Fibroblast of gingiva (primary cell): ENCODE measurements at places on chromosomes 13 and 19.

DNA sequence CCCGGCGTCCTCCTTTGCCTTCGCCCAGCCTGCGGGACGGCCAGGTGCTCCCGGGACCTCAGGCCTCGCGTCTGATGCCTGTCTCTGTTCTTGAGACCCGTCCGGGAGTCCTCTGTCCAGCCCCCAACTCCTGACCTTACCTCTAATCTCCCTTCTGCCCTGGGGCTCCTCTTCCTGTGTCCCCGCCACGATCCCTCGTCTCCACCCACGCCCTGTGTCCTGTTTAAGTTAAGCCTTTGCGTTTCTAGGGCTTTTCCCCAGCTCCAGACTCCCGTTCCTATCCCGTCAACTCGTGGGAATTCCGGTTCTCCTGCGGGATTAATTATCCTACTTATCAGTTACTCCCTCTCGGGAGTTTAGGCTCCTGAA, 686 bp downstream of the LENG8 start:
- no peak for DNase-seq

DNA sequence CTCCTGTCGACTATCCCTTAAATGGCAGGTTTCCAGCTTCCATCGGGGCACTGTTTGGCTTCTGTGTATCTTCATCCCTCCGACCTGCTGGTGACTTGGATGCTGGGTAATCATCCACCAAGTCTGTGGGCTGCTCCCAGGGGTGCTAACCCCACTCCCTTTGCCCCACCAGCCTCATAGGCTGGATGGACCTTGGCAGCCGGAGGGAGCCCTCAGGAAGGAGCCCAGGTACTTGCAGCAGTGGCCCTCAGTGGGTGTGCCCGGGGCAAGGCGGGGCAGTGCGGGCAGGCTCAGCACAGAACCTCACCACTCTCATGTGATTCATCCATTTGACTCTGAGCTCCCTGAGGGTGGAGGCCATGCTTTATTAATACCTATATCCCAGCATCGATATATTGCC, 27.4 kb upstream of the TUBGCP3 start:
- DNase-seq: no peak

DNA sequence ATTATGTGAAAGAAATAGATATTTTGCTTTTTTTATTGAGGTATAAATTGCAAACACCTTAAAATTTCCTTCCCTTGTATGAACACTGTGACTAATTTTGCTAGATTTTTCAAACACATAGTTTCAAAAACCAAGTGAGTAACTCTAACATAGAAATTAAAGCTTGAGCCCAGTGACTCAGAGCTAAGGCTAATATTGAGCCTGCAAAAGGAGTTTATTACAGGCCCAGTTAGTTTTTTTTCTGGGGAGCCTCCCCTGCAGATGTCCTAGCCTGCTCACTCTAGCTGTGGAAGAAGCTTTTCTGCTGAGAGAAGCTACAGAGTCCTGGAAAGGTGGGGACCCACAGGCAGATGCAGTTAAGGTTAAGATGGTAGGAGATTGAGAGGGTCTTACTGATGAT, 3.4 kb downstream of the ZNF430 start:
- peak; percentile 3 for DNase-seq

DNA sequence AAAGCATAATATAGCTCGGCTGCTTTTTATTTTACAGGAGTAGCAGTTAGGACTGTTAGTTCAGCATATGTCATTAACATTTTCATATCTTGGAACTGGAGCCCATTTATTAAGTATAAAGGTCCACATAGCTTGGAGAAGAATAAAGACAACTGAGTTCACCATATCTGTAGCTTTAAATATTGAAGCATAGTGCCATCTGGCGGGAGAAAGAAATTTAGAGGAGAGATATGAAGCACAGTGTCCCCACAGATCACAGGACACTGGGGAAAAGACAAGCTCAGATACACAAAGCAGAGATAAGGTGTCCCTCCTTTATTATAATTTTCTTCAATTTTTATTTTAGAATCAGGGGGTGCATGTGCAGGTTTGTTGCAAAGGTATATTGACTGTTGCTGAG, 104.7 kb upstream of the FREM2 start:
- DNase-seq: peak; percentile 3

GRCh38 chr13:40660141-40660664, 6.2 kb downstream of the FOXO1 start:
- DNase-seq: no peak

DNA sequence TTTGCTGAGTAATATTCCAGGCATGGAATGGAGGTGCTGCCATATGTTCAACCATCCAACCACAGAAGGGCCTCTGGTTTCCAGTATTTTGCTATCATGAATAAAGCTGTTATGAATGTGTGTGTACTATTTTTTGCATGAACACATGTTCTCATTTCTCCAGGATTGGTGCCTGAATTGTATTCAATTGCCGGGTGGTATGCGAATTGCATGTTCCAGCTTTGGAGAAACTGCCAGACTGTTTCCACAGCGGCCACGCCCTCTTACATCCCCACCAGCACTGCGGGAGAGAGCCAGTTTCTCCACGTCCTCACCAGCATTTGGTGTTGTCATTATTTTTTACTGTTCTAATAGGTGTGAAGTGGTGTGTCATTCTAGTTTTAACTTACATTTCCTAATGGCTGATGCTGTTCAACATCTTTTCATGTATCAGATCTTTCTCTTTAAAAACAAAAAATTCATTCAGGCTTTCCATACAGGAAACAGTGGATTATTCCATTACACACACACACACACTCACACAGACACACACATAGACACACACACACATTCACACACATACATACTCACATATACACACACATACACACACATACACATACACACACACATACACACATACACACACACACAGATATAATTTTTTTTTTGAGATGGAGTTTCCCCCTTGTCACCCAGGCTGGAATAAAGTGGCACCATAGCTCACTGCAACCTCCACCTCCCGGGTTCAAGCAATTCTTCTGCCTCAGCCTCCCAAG, 154.1 kb downstream of the PTPRS start:
- DNase-seq: peak; percentile 93
